Stimulated activated CD8-positive, alpha-beta memory T cell treated with anti-CD3 and anti-CD28 coated beads, Interleukin-4, amount 100 ng/mL, for 48 hours (primary cell): ENCODE measurements at places on chromosomes 11 and 22.

DNA sequence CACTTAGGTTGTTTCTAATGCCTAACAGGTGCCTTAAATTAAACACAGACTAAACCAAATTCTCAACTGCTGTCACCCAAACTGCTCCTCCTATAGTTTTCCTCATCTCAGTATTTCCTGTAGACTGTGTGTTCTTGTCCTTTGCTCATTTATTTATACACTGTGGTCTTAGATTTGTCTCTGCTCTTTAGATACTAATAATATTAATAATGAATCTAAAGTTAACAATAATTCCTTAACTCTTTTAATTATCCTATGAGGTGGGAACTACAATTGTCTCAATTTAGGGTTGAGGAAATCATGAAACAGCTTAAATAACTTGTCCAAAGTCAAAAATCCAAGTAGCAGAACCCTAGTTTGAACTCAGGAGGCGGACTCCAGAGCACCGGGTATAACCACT, 43.9 kb upstream of the YPEL1 start:
- no peak for DNase-seq

- DNase-seq = peak; percentile 18
Measured at GRCh38 chr11:66651016-66651415, 12.5 kb downstream of the RBM4 start.

DNA sequence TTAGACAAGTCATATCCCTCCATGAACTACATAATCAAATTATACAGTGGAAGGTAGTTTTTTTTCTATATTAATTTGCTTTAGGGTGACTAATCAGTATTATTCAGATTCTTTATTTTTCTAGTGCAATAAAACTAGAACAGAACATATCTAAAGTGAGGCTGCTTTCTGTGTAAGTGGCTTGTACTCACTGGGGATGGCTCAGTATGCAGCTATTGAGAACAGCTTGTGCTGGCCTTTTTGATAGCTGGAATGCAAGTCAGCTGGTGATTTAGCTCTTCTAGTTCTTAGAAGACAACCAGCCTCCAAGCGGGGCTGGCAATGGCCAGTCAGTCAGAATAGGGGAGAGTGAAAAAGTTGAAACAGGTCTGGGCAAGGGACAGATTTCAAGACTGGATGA, 119.4 kb downstream of the BLID start:
- DNase-seq = no peak

DNA sequence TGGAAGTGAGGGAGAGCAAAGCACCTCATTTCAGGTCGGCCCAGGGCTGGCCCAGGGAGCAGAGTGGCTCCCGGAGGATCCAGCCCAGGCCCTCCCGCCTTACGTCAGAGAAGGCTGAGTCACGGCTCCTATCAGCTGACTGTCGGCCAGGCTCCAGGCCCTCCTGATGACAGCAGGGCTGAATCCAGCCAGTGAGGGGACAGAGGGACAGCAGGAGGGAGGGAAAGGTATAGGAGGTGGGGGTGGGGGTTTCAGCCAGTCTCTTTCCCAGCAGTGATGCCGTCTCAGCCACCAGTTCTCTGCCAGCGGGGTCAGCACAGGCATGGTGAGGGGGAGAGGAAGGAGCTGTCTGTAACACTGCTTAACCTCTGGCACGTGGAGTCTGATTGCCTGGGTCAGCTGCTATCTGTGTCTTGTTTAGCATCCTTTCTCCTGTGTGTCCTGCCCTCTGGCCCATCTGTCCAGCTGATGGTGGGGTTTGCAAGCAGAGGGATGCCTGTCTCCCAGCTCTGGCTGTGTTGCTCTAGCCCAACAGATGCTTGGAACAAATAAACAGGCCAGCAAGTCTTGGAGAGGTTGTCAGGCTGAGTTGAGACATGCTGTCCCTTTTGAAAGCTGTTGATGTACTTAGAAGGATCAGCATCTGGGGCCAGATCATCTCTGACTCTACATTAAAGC, 74.0 kb downstream of the ADAMTS15 start:
- DNase-seq = no peak

DNA sequence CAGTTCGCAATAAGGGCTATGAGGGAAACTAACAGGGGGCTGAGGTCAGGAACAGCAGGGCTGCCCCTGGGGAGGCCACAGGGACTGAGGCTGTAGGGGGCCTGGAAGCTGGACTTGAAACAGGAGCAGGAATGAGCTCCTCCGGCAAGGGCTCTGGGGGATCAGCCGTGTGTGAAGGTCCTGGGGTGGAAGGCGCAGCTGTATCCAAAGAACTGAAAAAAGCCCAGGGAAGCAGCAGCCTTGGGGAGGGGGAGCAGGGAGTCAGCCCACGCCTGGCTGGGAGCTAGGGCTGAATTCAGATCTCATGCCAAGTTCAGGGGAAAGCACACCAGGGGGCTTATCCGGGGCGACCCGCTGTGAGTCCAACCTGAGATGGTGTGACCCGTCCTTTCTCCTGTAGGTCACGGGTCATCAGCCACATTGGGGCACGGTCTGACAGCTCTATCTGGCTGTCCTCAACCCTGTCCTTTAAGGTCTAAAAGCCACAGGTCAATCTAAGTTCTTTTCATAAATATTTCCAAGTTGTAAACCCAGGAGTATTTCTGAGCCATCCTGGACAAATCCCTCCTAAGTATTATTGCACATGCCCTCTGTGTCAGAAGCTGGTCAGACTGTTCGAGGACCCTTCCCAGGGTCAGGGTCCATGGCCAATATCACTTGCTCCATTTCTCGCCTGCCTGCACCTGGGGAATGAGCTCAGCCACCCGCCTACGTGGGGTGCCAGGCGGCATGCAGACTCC, 18.0 kb downstream of the TP53AIP1 start:
- DNase-seq = no peak

DNA sequence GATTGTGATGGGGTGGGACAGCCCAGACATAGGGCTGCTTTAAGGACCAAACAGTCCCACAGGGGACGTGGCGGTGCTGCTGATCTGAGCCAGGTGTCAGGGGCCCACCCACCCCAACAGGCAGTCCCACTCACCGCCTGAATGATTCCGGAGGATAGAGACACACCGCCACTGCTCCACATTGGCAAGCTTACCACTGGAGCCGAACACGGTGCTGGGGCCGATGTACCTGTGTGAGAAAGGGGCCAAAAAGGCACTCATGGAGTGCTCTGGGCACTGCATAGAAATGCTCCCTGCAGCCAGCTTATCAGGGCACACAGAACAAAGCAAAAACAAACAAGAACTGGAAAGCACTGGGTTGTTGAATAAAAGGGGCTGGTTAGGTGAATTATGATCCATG, 25.9 kb downstream of the HIRA start:
- no peak for DNase-seq

DNA sequence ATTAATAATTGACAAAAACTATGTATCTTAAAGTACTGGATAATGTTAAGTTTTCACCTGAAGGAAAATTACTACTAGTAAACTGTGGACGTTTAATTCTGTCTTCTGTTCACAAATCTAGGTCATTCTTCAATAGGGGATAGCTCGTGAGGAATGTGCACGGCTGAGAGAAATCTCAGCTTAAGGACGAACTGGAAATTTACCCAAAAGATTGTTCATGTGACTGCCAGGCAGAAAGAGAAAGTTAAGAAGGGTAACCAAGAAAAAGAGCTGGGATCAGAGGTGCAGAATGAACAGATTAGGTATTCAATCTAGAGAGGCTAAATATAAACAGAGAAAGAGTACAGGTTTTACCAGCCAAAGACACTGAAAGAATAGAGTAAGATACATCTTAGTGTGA, 245.3 kb downstream of the CASP12 start:
- DNase-seq = no peak

- no peak for DNase-seq
Measured at GRCh38 chr22:27212102-27212501, 554.7 kb downstream of the MIAT start.

- DNase-seq = no peak
Measured at GRCh38 chr11:32586576-32587190, 3.1 kb downstream of the EIF3M start.

GRCh38 chr22:20015971-20016733, 471 bp downstream of the ARVCF start:
- DNase-seq = peak; percentile 41

DNA sequence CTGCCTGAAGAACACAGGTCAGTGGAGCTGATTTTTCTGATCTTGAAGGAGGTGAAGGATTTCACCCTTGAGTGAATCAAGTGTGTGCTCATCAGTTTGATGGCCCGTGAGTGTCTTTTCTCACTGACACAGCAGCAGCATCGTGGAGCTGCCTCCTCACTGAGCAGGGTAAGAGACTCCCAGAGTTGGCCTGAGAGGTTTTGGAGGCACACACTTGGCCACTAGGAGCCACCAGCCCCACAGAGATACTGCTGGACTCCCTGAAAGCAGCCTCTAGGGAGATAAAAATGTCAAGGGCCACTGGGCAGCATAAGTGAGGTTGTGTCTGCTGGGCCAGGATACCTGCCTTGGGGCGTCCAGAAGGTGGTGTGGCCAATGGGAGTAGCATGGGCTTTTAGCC, 245.4 kb downstream of the GRIK4 start:
- DNase-seq = no peak

DNA sequence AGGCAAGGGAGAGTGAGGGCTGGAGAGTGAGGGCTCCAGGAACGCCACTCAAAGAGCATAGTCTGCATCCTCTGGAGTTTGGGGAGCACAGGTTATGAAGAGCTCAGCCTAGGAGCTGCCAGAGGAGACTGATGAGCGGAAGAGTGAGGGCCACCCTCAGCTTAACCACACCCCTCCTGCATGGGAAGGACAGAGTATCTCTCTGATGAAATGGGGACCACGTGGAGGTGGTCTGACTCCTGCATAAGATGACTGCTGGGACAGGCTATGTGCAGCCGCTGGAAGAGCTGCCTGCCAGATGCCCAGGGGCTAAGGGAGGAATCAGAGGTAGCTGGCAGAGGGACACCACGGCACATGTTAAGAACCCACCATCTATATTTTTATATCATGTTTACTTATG, 162.9 kb upstream of the POU2AF2 start:
- DNase-seq = no peak

GRCh38 chr11:4180441-4181183, 86.0 kb downstream of the RRM1 start:
- no peak for DNase-seq
